HepG2 (cell line): ENCODE measurements at places on chromosomes 12 and 14. TPM values are rescaled to one million over a fixed set of nuclear protein-coding genes. Genes with fewer than 3 reads are reported as not detected.

The TCL1A gene
- not detected in 2 replicates for total RNA-seq

The REC8 gene
- 3.4 TPM in 1 of 2 replicates, not detected in the other for total RNA-seq

The CD27 gene
- not detected in 2 replicates for total RNA-seq

The DEGS2 gene
- 0.09 TPM in 1 of 2 replicates, not detected in the other for total RNA-seq

The TMEM63C gene
- total RNA-seq = 0.08 and 0.27 TPM in 2 replicates

The RTL1 gene
- 0.04 TPM in 1 of 2 replicates, not detected in the other for total RNA-seq

The MRPL52 gene
- 329 and 420 TPM in 2 replicates for total RNA-seq

The CD163L1 gene
- total RNA-seq = 6.8 and 9.4 TPM in 2 replicates

The SMCO2 gene
- total RNA-seq = not detected in 2 replicates

The LALBA gene
- total RNA-seq = not detected in 2 replicates

The TAS2R8 gene
- 0.09 TPM in 1 of 2 replicates, not detected in the other for total RNA-seq

The PIWIL1 gene
- total RNA-seq = not detected in 2 replicates

The PARP11 gene
- 7.6 and 11.5 TPM in 2 replicates for total RNA-seq

The COL2A1 gene
- 9.2 and 38.3 TPM in 2 replicates for total RNA-seq

The OR4K2 gene
- not detected in 2 replicates for total RNA-seq

The ACSM4 gene
- total RNA-seq = not detected in 2 replicates

The SLC10A1 gene
- total RNA-seq = not detected in 2 replicates

The KSR2 gene
- total RNA-seq = 0.01 and 0.02 TPM in 2 replicates

The C12orf50 gene
- not detected in 2 replicates for total RNA-seq

The GPRC5A gene
- 0.24 and 0.27 TPM in 2 replicates for total RNA-seq

The KRT82 gene
- not detected in 2 replicates for total RNA-seq

The TGM1 gene
- 1.9 and 3.2 TPM in 2 replicates for total RNA-seq

The OR6C70 gene
- not detected in 2 replicates for total RNA-seq

The RD3L gene
- not detected in 2 replicates for total RNA-seq

The P2RX2 gene
- total RNA-seq = not detected in 2 replicates

The NTN4 gene
- 9.5 and 11.5 TPM in 2 replicates for total RNA-seq

The SLC25A47 gene
- 0.87 and 1.0 TPM in 2 replicates for total RNA-seq

The CPNE6 gene
- total RNA-seq = not detected in 2 replicates

The MAP3K9 gene
- total RNA-seq = 3.5 and 4.5 TPM in 2 replicates

The SMIM41 gene
- not detected in 2 replicates for total RNA-seq

The PTPRQ gene
- total RNA-seq = not detected in 2 replicates

The ALX1 gene
- total RNA-seq = not detected in 2 replicates

The KLRG1 gene
- 1.2 and 1.6 TPM in 2 replicates for total RNA-seq

The ABCC9 gene
- total RNA-seq = not detected in 2 replicates

The OR6S1 gene
- not detected in 2 replicates for total RNA-seq

The OTX2 gene
- total RNA-seq = not detected in 2 replicates

The TRIM9 gene
- 0.04 TPM in 1 of 2 replicates, not detected in the other for total RNA-seq

The SLC17A8 gene
- total RNA-seq = 0.10 and 0.15 TPM in 2 replicates

The GPR68 gene
- not detected in 2 replicates for total RNA-seq

The RAPGEF3 gene
- total RNA-seq = 0.07 TPM in 1 of 2 replicates, not detected in the other

The PPP1R36 gene
- 0.11 TPM in 1 of 2 replicates, not detected in the other for total RNA-seq

The HOTAIR gene
- total RNA-seq = not detected in 2 replicates

The CBLN3 gene
- 0.45 and 0.66 TPM in 2 replicates for total RNA-seq

The BCL2L14 gene
- 0.11 and 0.28 TPM in 2 replicates for total RNA-seq

The LMNTD1 gene
- not detected in 2 replicates for total RNA-seq

The TAMALIN gene
- total RNA-seq = 7.2 and 10.9 TPM in 2 replicates

The PZP gene
- 0.89 and 1.1 TPM in 2 replicates for total RNA-seq

The IQSEC3 gene
- not detected in 2 replicates for total RNA-seq
